ENCODE measurements at places on chromosomes 7 and 10.

DNA sequence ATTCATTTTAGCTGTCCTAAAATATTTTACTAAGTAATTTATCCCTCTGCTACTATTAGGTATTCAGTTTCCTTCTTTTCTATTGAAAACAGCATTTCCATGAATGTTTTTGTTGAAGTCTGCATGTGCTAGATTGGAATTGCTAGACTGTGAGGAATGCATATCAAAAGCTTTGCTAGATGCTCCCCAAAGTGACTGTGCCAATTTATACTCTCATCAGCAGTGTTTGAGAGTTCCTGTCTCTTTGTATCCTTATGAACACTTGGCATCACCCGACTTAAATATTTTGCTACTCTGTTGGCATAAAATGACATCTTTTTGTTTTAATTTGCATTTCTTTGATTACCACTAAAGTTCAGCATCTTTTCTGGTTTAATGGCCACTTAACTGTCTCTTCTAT lies 45.0 kb upstream of the PRR15 start:
- no peak for DNase-seq

GRCh38 chr10:31179091-31179680 lies 139.8 kb upstream of the ZEB1 start:
- DNase-seq, result no peak

- no peak for DNase-seq
These were observed 119.6 kb downstream of the DOCK1 start for GRCh38 chr10:127024685-127025435.

GRCh38 chr7:81751619-81752317 lies 18.1 kb downstream of the HGF start:
- no peak for DNase-seq

GRCh38 chr10:129962031-129962871 lies 1.8 kb downstream of the EBF3 start:
- no peak for DNase-seq

DNA sequence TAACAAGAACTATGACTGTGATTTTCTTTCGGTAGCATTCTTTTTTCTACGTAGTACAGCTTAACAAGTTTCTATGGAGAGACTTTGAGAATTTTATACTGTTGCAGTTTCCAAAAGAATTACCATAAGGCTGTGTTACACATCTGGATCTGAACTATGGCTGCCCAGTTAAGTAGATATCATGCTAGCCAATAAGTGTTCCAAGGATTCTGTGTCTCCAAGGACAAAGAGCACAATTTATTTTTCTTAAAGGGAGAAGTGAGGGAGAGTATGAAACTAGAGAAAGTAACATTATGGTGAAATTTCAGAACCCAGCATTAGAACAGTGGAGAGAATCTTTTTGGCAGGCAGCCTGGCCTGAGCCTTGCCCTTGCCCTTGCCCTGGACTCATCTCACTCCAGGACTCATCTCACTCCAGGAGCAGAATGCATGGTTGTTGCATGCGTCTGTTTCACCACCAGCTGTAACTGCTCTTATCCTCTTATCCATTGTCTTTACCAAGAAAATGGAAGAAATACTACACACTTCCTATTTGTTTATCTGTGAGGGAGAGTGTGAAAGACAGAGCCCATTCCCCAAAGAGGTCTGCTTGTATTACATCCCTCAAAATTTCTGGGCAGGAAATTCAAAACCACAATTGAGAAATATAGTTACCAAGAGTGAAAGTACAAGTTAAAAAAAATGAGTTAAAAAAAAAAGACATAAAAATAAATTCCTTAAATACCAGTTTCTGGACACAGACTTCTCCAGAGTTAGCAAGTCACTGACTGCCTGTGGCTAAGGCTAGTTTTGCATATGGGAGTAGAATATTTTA lies 1067.5 kb downstream of the NRG3 start:
- DNase-seq, result no peak

- DNase-seq, result no peak
These were observed 139.2 kb upstream of the ZMIZ1 start for GRCh38 chr10:78929541-78929940.

DNA sequence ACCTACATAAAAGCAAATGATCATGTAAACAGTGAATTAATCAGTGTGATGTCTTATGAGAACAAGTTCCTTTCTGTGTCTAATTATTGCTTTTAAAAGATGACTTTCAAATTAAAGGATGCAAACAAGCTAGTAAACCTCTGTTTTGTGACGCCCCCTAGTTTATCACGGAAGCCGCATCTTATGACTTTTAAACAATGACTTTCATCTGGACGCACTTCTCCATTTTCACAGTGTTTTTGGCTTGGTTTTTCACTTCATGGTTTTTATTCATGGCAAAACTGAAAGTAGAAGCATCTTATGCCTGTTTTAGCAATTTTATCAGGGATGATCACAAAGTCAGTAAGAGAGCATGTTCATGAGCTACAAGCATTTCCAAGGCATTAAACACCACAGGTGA lies 35.0 kb downstream of the ITGA8 start:
- DNase-seq, result no peak

DNA sequence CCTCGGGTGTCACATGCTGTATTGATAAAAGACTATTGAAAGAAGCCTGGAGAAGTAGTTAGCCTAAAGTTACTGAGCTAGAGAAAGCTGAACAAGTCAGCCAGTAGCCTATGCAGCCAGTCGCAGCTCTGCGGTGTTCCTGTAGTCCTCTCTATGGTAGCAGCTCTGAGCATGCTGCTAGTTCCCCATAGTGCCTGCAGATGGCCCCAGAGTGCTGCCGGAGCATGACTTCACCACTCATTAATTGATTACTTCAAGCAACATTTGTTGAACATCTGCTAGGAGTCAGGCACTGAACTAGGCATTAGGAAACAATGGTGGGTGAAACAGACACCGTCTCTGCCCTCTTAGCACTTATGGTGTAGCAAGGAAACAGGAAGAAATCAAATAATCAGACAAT lies 422.7 kb downstream of the SORCS3 start:
- no peak for DNase-seq

DNA sequence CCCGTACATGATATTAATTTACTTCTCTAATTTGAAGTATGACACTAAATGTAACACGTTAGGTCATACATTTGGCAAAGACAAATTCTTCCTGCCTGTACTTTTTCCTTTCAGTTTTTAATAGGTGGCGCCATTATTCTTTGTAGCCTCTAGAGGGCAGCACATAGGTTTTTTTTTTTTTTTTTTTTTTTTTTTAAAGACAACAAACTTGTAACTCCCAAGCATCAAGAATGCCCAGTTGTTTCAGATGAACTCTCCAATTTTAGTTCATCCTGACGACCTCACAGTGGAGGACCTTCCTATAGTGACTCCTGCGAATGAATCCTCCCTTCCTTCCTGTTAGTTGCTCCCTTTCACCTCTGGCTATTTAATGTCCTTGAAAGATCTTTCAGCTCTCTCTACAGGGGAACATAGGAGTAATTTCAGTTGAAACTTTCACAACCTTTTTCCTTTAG lies 139.3 kb upstream of the HDAC9 start:
- peak; percentile 21 for DNase-seq

DNA sequence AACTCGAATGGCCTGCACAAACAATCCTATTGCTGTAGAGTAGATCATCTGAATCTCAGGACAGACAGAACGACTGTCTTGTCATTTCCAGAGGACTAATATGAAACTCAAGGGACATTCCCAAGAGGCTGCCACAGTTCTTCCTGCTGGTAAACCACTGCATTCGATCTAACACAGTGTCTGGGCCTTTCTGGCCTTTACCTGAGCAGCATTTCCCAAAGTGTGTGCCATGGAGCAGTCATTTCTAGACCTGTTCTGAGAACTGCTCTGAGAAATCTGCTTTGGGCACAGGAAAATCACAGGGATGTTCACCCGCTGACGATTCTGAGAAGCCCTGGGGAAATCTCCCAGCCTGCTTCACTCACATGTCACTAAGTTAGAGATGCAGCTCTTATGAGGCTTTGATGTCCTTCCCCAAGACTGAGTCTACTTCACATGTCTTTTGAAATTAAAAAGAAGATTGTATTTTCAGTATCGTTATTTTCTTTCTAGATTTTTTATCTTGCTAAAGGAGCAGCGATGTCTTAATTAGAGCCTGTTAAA lies 18.4 kb downstream of the GPNMB start:
- no peak for DNase-seq

DNA sequence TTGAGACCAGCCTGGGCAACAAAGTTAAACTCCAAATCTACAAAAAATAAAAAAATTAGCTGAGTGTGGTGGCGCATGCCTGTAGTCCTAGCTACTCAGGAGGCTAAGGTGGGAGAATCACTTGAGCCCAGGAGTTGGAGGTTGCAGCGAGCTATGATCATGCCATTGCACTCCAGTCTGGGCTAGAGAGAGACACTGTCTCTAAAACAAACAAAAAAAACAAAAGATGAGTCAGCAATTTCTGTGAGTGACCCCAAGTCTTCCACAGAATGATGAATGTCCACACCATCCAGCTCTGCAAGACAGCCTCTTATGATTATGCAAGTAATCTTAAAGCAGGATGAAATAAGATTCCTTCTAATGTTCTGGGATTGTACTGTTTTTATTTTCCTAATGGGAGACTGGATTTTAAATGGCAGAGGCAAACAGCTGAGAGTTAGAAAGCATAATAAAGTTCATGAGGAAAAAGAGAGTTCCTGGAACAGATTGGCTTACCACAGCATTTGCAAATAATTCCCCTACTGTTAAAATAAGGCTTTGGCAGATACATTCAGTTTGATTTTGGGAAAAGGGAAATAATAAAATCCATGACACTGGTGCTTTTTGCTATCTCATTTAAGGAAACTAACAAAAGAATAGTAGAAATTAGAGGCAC lies 18.9 kb upstream of the PRKAR2B start:
- DNase-seq, result no peak

DNA sequence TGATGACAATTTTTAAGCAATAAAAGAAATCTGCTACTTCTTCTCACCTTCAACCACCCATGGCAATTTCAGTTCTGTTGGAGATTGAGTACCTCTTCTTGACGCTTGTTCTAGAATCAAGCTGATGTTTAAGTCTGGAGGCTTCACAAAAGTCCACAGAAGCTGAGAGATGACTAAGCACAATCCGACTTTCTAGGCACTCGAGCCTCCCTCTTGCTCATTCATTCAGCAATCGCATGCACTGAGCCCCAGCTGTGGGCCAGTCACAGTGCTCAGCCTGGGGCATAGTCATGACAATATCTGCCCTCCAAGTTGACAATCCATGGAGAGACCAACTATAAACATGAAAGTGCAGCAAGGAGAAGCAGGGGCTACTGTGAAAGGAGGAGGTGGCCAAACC lies 103.2 kb downstream of the IPMK start:
- no peak for DNase-seq

GRCh38 chr7:49127359-49127913 lies 203.1 kb downstream of the CDC14C start:
- no peak for DNase-seq

- DNase-seq, result no peak
These were observed 101.6 kb downstream of the CFTR start for GRCh38 chr7:117581424-117581823.

DNA sequence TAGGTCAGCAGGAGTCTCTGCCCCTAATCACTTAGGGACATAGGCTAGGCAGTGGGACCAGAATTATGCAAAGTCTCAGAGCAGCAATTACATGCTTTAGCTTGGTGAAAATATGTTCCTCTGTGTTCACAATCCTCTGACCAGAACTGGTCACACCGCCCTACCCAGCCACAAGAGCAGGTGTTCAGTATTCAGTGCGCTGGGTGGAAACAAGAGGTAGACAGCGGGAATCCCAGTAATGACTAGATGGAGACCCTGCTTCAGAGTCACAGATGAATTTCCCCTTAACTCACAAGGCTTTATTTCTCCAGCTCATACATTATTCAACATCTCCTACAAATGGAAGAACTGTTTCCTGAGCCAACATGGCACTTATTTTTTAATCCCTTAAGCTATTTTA lies 763.7 kb upstream of the POM121L12 start:
- no peak for DNase-seq

- no peak for DNase-seq
These were observed 43.8 kb downstream of the JAKMIP3 start for GRCh38 chr10:132109341-132110110.

- no peak for DNase-seq
These were observed 144.7 kb downstream of the PFKFB3 start for GRCh38 chr10:6347391-6347951.

DNA sequence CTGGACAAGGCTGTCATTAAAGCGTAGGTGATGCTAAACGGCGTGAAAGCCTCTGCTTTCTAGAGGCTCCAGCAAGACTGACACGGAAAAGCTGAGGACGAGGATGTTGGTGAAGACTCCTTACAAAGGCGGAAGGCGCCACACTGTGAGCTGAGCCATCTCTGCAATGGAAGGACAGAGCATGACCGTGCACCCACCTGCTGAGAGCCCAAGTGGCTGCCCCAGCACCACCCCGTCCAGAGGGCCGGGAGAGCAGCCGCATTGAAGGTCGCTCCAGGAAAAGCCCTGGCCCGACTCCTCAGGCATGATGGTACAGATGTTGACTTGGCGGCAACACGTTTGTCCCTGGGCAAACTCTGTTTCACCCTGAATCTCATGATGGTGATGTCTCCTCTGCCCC lies 492.7 kb downstream of the DNAJB6 start:
- no peak for DNase-seq
